Smooth muscle cell of trachea (primary cell): ENCODE measurements at places on chromosomes 5 and 9. TPM values are rescaled to one million over a fixed set of nuclear protein-coding genes. Genes with fewer than 3 reads are reported as not detected.

CXCL14 gene
- total RNA-seq, result 0.33 TPM in 1 of 2 replicates, not detected in the other

ADRB2 gene
- 1.3 and 2.2 TPM in 2 replicates for total RNA-seq

SGTB gene
- 12.6 and 19.6 TPM in 2 replicates for total RNA-seq

CCNI2 gene
- not detected in 2 replicates for total RNA-seq

GADD45G gene
- total RNA-seq, result 3.1 TPM in 1 of 2 replicates, not detected in the other

PHF24 gene
- total RNA-seq, result under 0.01 TPM in 1 of 2 replicates, not detected in the other

PTAR1 gene
- 72.7 and 94.1 TPM in 2 replicates for total RNA-seq

SLC6A7 gene
- total RNA-seq, result not detected in 2 replicates

ANKRD31 gene
- total RNA-seq, result under 0.01 and 0.29 TPM in 2 replicates

IFNK gene
- not detected in 2 replicates for total RNA-seq

ADAMTS6 gene
- 33.2 and 52.8 TPM in 2 replicates for total RNA-seq

PRR16 gene
- total RNA-seq, result 5.8 and 9.3 TPM in 2 replicates

PCDHGA3 gene
- total RNA-seq, result 1.3 and 2.6 TPM in 2 replicates

CCDC187 gene
- under 0.01 and 0.17 TPM in 2 replicates for total RNA-seq

TMC1 gene
- total RNA-seq, result 1.3 TPM in 1 of 2 replicates, not detected in the other

FOXI1 gene
- total RNA-seq, result not detected in 2 replicates
